Endodermal cell (in vitro differentiated cells): ENCODE measurements at places on chromosomes 4 and X. TPM values are rescaled to one million over a fixed set of nuclear protein-coding genes. Genes with fewer than 3 reads are reported as not detected.

DNA sequence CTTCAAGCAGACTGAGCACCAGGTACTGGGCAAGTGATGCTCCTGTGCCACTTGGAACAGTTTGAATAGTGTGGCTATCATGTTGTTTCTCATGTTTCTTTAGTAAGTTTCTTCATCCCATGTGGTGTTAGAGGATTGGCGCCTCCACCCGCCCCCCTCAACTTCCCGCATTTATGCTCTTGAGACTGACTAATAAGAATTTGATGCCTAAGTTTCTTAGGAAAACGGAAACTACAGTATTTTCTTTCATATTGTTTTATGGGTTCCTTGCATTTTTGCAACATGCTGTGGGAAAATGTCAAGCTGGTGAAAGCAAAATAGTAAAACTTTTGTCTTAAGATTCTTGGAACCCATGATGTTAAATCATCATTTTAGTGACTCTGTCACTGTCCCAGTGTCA is 101.2 kb upstream of the SLC4A4 start:
- no peak for DNase-seq

GRCh38 chr4:101199507-101200285 is 147.6 kb downstream of the PPP3CA start:
- no peak for DNase-seq

HSPA4L gene
- 1.7 and 2.0 TPM in 2 replicates for total RNA-seq

TIMM17B gene
- 78.6 and 79.8 TPM in 2 replicates for total RNA-seq
